ENCODE measurements at places on chromosomes 11 and 22. TPM values are rescaled to one million over a fixed set of nuclear protein-coding genes. Genes with fewer than 3 reads are reported as not detected.

Gene LRRC74B
- not detected for polyA plus RNA-seq

GRCh38 chr11:79313530-79313913 lies 127.3 kb downstream of the TENM4 start:
- DNase-seq = no peak

Gene PTPRCAP
- 0.25 TPM for polyA plus RNA-seq

- DNase-seq = peak; percentile 67
Measured at GRCh38 chr11:2778630-2779498, 79.1 kb upstream of the KCNQ1OT1 start.

Gene MMP27
- polyA plus RNA-seq = 0.06 TPM

Gene HOATZ
- not detected for polyA plus RNA-seq

Gene DCHS1
- polyA plus RNA-seq = 1.1 TPM

Gene OR2AG2
- not detected for polyA plus RNA-seq

GRCh38 chr22:40238425-40239344 lies 61.0 kb downstream of the TNRC6B start:
- DNase-seq = peak; percentile 51

Data from psoas muscle (tissue), 8 donors.